Nephron progenitor cell (in vitro differentiated cells): ENCODE measurements at places on chromosomes 2 and 18.

- DNase-seq = no peak
These were observed 886.4 kb upstream of the CDH2 start for GRCh38 chr18:29063346-29063745.

GRCh38 chr2:33723329-33723728, 124.2 kb upstream of the FAM98A start:
- no peak for DNase-seq

GRCh38 chr18:52553441-52553840, 213.4 kb downstream of the DCC start:
- DNase-seq = no peak

DNA sequence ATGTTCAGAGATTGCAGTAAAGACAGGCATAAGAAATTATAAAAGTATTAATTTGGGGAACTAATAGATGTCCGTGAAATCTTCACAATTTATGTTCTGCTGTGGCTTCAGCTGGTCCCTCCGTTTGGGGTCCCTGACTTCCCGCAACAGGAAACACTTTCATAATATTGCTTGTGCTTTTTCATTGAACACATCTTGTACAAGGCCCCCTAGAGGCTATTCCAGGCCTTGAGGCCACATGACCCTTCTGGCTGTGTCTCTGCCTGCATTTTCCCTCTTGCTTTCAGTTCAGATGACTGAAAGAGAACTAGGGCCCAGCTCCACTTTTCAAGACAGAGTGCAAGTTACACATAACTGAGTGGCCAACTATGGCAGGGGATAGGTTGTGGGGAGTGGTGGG, 164.1 kb downstream of the TMEM247 start:
- DNase-seq = no peak
